ENCODE measurements at places on chromosomes 1 and 21.

GRCh38 chr1:86335916-86336315 is 60.2 kb downstream of the ODF2L start:
- no peak for DNase-seq

GRCh38 chr1:179831225-179831624 is 46.4 kb downstream of the TOR1AIP2 start:
- no peak for DNase-seq

GRCh38 chr1:207396168-207396746 is 57.9 kb upstream of the CR2 start:
- DNase-seq = no peak

DNA sequence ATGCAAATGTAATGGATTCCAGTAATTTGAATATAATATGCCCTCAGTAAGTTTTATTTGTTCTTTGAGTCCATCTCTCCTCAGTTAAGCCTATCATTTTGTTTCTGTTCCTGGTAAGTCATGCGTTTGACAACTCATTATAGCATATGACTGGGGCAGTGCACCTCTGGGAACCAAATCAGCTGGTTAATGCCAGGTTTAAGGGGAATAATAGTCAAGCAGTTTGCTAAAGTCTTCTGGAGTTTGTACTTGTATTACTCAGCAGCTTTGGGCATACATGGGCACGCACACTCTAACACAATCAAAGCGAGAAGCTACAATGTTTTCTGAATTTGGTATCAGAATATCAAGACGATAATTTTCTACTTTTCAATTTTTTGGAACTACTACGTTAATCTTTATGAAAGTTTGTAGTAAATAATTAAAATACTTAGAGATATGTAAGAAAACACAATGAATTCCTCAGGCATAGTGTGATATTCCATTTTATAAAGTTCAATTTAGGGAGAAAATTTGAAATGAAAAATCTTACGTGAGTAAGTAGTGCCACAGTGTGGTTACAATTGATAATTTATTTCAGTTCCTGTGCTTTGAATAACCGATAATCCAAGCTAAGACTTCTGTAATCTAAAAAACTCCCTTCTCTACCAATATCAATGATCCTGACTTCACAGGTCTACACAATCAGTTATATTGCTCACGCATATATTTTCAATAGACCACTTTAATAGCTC is 43.8 kb upstream of the KCTD3 start:
- no peak for DNase-seq

DNA sequence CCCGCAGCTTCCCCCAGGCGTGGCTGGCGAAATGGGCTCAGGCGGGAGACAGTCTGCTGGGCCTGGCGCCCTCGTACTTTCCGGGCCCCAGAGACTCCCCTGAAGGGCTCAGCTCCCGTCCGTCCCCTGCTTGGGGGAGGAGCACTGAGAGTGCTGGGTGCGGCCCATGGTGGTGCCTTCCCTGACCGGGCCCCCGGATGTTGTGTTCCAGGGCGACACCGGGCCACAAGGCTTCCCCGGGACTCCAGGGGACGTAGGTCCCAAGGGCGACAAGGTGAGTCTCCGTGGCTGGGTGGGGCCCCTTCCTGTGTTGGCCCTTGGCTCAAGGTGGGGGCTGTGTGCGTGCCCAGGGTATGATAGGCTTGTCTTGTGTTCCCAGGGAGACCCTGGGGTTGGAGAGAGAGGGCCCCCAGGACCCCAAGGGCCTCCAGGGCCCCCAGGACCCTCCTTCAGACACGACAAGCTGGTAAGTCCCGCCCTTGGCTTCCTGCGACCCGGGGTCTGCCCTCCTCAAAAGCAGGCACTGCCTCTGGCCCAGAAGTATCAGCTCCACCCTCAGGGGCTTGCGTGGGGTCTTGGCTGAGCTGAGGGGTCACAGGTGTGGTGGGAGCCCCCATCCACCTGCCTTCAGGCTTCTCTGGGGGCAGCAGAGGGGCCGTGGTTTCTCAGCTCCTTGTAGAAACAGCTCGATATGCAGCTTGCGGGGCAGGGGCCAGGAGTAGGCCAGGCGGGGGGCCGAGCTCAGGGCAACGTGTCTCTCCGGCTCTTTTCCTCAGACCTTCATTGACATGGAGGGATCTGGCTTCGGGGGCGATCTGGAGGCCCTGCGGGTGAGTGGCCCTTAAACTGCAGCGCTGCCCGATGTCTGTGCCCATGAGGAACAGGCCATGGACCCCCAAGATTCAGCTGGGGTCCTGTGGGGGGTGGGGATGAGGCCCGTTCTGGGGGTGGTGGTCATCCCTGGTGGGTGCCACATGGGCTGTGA is 62.3 kb downstream of the SLC19A1 start:
- DNase-seq = no peak

DNA sequence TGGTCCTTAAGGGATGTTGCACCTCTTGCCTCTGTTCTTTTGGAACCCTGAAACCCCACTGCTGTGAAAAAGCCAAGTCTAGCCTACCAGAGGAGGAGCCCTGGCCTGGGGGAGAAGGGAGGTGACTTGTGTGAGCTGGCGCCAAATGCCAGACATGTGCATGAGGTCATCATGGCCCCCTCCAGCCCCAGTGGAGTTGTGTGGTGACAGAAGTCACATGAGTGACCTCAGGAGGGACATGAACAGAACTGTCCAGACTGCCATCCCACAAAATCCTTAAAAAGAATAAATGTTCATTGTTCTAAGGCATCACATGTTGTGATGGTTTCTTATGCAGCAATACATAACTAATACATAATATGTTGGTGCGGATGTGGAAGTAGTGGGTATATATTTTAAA is 10.8 kb downstream of the HHAT start:
- no peak for DNase-seq

DNA sequence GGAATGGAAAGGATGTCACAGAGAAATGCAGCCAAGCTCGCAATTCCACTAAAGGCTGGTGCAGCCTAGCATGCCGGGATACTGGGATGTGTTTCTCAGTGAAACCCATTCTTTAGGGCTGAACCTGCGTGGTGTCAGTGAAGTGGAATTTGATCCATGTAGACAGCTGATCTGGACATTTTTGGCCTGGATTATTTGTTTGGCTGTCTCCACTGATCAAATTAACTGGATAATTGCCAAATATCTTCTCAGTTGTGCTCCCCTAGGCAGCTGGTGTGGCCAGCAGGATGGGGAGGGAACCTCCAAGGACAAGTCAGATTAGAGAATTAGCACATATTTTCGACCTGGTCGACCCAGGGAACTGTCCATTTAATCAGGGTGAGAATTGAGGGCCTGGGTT is 318.4 kb downstream of the RPS6KC1 start:
- DNase-seq = no peak

DNA sequence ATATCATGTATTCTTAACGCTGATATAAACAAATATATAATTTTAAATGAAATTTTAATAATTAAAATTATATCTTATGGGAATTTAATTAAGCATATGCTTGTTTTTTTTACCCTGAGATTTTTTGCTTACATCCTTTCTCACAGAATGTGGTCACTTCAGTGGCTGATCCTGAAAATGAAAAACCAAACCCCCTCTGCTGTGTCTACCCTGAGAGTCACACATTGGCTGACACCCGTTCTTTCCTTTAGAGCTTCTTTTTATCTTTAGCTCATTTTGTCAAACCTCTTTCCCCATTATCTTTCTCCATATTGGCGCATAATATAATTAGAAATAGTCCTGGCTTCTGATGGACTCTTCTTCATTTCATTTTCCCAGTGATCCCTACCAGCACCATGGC is 10.8 kb upstream of the CACYBP start:
- no peak for DNase-seq
